Large intestine (tissue), 12 donors: ENCODE measurements at places on chromosomes 5 and 9. TPM values are rescaled to one million over a fixed set of nuclear protein-coding genes. Genes with fewer than 3 reads are reported as not detected.

TOR2A gene
- 16.5 TPM for polyA plus RNA-seq

FAM151B gene
- 1.2 TPM for polyA plus RNA-seq

PIP5KL1 gene
- 0.79 TPM for polyA plus RNA-seq

TAF1L gene
- 0.03 TPM for polyA plus RNA-seq

CCDC112 gene
- 8.2 TPM for polyA plus RNA-seq

IRX2 gene
- polyA plus RNA-seq, result 0.01 TPM

INSL4 gene
- not detected for polyA plus RNA-seq

GABBR2 gene
- 0.69 TPM for polyA plus RNA-seq

DNA sequence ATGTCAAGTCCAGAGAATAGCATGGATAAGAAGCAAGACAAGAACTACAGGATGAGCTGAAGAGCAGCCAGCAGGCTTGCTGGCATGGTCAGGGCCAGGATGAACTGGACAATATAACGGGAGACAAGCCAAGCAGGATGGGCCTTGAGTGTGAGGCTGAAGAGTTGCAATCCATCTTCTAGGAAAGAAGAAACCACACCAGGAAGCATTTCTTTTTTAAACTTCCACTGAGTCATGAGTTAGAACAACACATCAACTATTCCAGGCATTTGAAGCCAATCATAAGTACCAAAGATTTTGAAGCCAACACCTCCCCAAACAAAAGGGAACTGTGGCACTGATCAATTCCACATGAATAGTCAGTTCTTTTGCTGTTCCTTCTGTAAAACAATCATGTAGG lies 27.3 kb downstream of the SLC31A2 start:
- no peak overlapping the region for H3K27ac ChIP-seq
- peaks cover 71% of the 10 kb centered on the region for H3K36me3 ChIP-seq
- H3K27me3 ChIP-seq, result no peaks in the 10 kb centered on the region
- H3K4me3 ChIP-seq, result no peak overlapping the region
- no peak for DNase-seq

GRCh38 chr9:28056006-28056405 lies 482.7 kb upstream of the C9orf72 start:
- H3K27ac ChIP-seq, result no peak overlapping the region
- H3K4me1 ChIP-seq, result no peaks in the 10 kb centered on the region
- no peak for DNase-seq
- H3K27me3 ChIP-seq, result peaks cover 2% of the 10 kb centered on the region

DNA sequence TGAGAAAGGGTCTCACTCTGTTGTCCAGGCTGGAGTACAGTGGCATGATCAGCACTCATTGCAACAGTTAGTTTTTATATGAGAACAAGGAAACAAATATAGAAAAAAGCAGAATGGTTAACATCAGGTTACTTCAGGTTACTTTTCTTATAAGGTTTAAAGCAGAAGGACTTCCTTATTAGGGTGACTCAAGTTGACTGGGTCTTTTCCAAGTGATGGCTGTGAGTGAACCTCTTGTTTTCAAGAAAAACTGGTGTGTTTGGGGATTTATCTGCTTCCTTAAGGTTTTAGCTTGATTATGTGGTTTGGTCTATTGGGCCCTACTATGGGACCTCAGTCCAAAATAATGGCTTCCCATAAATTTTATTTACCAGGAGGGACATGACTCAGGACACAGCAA lies 99.2 kb downstream of the ARRDC3 start:
- H3K4me3 ChIP-seq, result no peak overlapping the region
- peak; percentile 32 for DNase-seq
- no peaks in the 10 kb centered on the region for H3K27me3 ChIP-seq
- no peaks in the 10 kb centered on the region for H3K4me1 ChIP-seq

GRCh38 chr9:14156046-14156445 lies 157.9 kb downstream of the NFIB start:
- no peak for DNase-seq
- H3K27me3 ChIP-seq, result no peaks in the 10 kb centered on the region
- H3K36me3 ChIP-seq, result no peaks in the 10 kb centered on the region
- H3K4me1 ChIP-seq, result no peaks in the 10 kb centered on the region
- H3K27ac ChIP-seq, result no peak overlapping the region

DNA sequence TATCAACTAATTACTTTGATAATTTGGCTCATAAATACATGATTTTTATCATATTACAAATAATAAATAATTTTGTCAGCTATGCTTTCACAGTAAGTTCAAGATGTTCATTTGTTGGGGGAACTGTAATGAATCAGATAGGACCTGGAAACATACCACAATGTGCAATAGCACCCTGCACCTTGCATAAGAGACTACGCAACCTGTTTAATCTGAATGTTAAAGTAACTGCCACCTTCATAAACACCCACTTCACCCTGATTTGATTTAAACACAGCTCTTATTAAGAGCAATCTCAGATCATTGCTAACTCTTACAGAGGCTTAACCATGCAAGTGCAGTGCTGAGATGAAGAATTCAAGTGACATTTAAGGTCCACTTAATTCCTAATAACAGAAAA lies 69.1 kb upstream of the GABRA1 start:
- no peaks in the 10 kb centered on the region for H3K27me3 ChIP-seq
- no peaks in the 10 kb centered on the region for H3K36me3 ChIP-seq
- no peak overlapping the region for H3K27ac ChIP-seq
- H3K4me1 ChIP-seq, result no peaks in the 10 kb centered on the region

DNA sequence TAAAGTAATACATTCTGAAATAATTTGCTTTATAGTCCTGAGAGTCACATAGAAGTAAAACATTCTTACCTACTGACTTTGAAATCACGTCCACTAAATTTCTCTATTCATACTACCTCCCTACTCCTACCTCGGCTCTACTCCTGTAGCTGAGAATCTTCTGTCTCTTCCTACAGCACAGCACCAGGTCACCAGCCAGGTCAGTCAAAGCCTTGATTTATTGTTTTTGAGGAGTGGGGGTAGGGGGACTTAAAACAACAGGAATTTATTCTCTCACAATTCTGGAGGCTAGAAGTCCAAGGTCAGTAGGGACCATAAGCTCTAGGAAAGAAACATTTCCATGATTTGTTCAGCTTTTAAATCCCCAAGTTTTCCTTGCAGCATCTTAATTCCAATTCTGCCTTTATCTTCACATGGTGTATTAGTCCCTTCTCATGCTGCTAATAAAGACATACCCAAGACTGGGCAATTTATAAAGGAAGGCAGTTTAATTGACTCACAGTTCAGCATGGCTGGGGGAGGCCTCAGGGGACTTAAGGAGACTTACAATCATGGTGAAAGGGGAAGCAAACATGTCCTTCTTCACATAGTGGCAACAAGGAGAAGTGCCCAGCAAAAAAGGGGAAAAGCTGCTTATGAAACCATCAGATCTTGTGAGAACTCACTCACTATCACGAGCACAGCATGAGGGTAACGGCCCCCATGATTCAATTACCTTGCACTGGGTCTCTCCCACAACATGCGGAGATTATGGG lies 49.6 kb upstream of the CCNG1 start:
- no peaks in the 10 kb centered on the region for H3K36me3 ChIP-seq
- H3K27me3 ChIP-seq, result no peaks in the 10 kb centered on the region
- H3K27ac ChIP-seq, result no peak overlapping the region
- no peak for DNase-seq
- peaks cover 8% of the 10 kb centered on the region for H3K4me1 ChIP-seq

GRCh38 chr9:131513177-131513576 lies 10.5 kb downstream of the POMT1 start:
- H3K36me3 ChIP-seq, result peaks cover 80% of the 10 kb centered on the region
- DNase-seq, result no peak
- H3K27me3 ChIP-seq, result no peaks in the 10 kb centered on the region
- H3K27ac ChIP-seq, result no peak overlapping the region

DNA sequence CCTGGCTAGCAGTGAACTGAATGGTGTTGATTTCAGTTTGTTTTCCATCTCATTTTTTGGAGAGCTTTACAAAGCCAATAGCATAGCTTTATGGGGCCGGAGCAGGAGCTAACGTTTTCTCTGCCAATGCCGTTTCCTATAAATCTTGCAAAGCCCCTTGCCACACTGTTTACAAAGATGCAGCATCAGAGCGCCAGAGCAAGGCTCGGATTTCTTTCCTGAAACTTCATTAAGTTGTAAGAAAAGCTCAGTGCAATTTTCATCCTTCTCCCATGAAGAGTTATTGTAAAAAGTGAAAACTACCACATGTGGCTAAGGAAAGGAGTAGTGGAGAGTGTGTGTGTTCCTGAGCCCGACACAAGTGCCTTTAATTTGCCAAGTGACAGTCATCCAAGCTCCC lies 178.2 kb upstream of the GDNF start:
- no peaks in the 10 kb centered on the region for H3K4me1 ChIP-seq
- DNase-seq, result no peak
- no peak overlapping the region for H3K4me3 ChIP-seq

DNA sequence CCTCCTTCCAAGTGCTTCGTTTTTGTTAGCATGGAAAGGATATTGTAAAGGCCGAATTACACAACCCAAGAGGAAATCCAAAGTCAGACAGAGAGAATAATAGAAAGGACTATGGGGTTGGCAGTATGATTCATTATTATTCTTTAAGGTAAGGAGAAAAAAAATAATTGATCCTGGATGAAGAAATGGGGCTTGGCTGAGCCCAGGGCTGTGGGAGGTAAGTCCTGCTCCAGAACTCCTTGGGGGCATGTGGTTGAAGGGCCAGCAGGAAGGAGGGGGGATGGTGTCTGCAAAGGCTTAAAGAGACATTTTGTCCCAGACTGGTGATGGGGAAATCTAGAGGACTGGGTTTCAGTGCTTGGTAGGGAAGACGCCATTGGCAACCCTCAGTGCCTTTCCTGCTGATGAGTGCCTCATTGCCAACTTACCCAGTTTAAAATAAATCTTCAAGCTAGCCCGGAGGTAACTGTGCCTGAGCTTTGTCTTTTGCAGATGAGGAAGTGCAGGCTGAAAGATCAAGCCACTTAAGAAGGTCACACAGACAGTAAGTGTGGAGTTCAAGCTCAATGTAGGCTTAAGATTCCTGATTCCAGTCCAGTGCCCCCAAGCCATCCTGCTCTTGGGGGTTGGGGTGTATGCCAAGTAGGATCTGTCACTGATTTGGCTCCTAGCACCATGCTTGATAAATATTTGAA lies 30.2 kb downstream of the FOXI1 start:
- no peaks in the 10 kb centered on the region for H3K4me1 ChIP-seq
- no peaks in the 10 kb centered on the region for H3K36me3 ChIP-seq
- H3K4me3 ChIP-seq, result no peak overlapping the region
- H3K27me3 ChIP-seq, result no peaks in the 10 kb centered on the region
- DNase-seq, result no peak

GRCh38 chr5:149410721-149411432 lies 31.8 kb upstream of the IL17B start:
- H3K4me1 ChIP-seq, result peaks cover 13% of the 10 kb centered on the region
- H3K27me3 ChIP-seq, result no peaks in the 10 kb centered on the region
- H3K27ac ChIP-seq, result peak overlapping the region; percentile 90
- DNase-seq, result peak; percentile 84

DNA sequence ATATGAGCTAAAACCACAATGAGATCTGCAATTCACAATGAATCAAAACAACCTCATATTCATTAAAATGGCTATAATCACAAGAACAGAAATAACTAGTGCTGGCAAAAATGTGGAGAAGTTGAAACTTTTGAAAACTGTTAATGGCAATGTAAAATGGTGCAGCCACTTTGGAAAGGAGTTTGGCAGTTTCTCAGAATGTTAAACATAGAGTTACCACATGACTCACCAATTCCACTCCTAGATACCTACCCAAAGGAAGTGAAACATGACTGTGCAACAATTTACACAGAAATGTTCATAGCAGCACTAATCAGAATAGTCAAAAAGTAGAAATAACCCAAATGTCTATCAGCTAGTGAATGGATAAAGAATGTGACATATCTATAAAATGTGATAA lies 862.2 kb downstream of the DTWD2 start:
- no peaks in the 10 kb centered on the region for H3K36me3 ChIP-seq
- H3K4me3 ChIP-seq, result no peak overlapping the region
- H3K4me1 ChIP-seq, result no peaks in the 10 kb centered on the region
- no peak for DNase-seq

DNA sequence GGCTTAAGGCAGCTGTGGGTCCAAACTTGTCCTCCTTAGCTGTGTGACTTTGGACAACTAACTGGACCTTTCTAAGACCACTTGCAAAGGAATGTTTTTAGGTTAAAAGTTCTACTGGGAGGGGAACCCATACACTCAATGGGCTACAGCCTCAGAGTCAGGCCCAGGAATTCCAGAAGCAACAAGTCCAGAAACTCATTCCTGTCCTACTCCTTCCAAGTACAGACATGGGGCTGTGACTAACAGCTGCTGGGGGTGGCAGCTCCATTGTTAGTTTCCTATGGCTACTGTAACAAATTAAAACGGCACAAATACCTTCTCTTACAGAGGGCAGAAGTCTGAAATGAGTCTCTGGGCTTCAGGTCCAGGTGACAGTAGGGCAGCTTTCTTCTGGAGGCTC lies 12.4 kb upstream of the AKNA start:
- no peak overlapping the region for H3K4me3 ChIP-seq
- no peaks in the 10 kb centered on the region for H3K36me3 ChIP-seq
- H3K27ac ChIP-seq, result no peak overlapping the region
- no peaks in the 10 kb centered on the region for H3K27me3 ChIP-seq
- peaks cover 23% of the 10 kb centered on the region for H3K4me1 ChIP-seq
- DNase-seq, result no peak

- no peaks in the 10 kb centered on the region for H3K36me3 ChIP-seq
- H3K27ac ChIP-seq, result no peak overlapping the region
- H3K4me1 ChIP-seq, result no peaks in the 10 kb centered on the region
- no peaks in the 10 kb centered on the region for H3K27me3 ChIP-seq
- no peak for DNase-seq
Observed at GRCh38 chr5:44160369-44160768, 228.9 kb downstream of the FGF10 start.

- peaks cover 14% of the 10 kb centered on the region for H3K36me3 ChIP-seq
- no peaks in the 10 kb centered on the region for H3K27me3 ChIP-seq
- H3K27ac ChIP-seq, result peak overlapping the region; percentile 82
- H3K4me1 ChIP-seq, result peaks cover 42% of the 10 kb centered on the region
- peak; percentile 70 for DNase-seq
Observed at GRCh38 chr5:151755383-151755782, 3.0 kb downstream of the ATOX1 start.

- no peak overlapping the region for H3K4me3 ChIP-seq
- no peaks in the 10 kb centered on the region for H3K27me3 ChIP-seq
- peaks cover 25% of the 10 kb centered on the region for H3K4me1 ChIP-seq
- DNase-seq, result no peak
- H3K36me3 ChIP-seq, result no peaks in the 10 kb centered on the region
- H3K27ac ChIP-seq, result no peak overlapping the region
Observed at GRCh38 chr9:129399634-129399990, 221.3 kb downstream of the C9orf50 start.

- H3K4me1 ChIP-seq, result no peaks in the 10 kb centered on the region
- no peak for DNase-seq
- no peak overlapping the region for H3K27ac ChIP-seq
- no peak overlapping the region for H3K4me3 ChIP-seq
- no peaks in the 10 kb centered on the region for H3K27me3 ChIP-seq
- H3K36me3 ChIP-seq, result no peaks in the 10 kb centered on the region
Observed at GRCh38 chr5:102523541-102524175, 24.9 kb upstream of the SLCO6A1 start.
